ENCODE measurements at places on chromosomes 5 and 9.

DNA sequence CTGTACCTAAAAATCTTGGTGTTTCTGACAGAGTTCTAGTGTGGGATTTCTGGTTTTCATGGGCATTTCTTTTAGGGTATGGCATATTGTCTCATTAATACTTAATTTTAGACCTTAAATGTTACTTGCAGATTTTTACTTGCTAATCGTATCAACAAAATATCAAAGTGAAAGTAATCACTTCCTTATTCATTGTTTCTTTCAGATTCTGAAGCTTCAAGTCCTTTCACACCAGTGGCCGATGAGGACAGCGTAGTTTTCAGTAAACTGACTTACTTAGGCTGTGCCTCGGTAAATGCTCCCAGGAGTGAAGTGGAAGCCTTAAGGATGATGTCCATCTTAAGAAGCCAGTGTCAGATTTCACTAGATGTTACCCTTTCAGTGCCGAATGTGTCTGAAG, 45.2 kb downstream of the RABGAP1 start:
- DNase-seq, result no peak

DNA sequence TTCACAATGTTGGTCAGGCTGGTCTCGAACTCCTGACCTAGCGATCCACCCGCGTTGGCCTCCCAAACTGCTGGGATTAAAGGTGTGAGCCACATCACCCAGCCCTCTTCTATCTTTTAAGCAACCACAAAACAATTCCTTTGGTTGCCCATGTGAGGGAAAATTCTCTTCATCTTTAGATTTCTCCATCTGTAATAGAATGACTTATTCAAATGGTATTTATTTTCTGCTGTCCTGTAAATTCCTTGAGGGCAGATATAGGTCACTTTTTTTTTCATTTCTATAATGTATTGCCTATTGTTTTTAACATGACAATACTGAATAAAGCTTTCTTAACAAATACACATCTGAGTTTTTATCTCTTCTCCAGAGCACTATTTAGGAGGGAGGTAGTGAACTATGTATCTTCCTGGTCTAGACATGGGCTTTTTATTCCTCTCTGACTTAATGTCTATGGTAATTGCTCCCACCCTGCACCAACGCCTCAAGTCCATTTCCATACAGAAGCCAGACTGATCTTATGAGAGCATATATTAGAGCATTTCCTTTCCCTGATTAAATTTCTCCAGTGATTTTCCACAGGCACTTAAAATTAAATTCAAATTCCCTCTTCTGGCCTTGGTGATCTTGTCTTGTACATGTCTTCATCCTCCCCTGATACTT, 595.6 kb downstream of the CAAP1 start:
- DNase-seq, result no peak

GRCh38 chr5:65247594-65247993, 234.1 kb downstream of the ADAMTS6 start:
- DNase-seq, result no peak

DNA sequence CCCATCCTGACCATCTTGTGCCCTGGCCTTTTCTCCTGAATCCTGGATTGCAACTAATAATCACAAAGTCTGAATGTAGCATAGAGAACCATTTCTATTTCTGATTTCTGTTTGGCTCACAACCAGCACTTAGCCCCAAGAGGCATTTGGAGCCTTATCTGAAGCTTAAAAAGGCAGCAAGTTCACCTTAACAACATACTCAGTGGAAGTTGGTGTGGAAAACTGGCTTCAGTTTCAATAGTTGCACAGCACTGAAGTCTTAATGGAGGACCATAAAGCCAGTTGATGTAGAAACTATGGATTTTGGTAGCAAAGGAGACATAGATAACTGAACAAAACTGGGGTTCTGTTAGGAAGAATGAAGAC, 574.1 kb downstream of the PSAT1 start:
- DNase-seq, result no peak

GRCh38 chr9:96777426-96777864, 442 bp downstream of the ZNF510 start:
- DNase-seq, result no peak

GRCh38 chr5:60257596-60258271, 364.2 kb upstream of the PDE4D start:
- DNase-seq, result no peak

GRCh38 chr9:76901801-76902200, 4.1 kb downstream of the PRUNE2 start:
- DNase-seq, result no peak

GRCh38 chr5:112914584-112914983, 7.4 kb downstream of the REEP5 start:
- no peak for DNase-seq

GRCh38 chr5:33341351-33341750, 99.4 kb upstream of the TARS1 start:
- no peak for DNase-seq

GRCh38 chr5:121108725-121109124, 644.6 kb downstream of the PRR16 start:
- no peak for DNase-seq

GRCh38 chr5:172744123-172745104, 26.6 kb downstream of the DUSP1 start:
- DNase-seq, result no peak

GRCh38 chr5:64040490-64040889, 78.2 kb upstream of the HTR1A start:
- DNase-seq, result no peak

DNA sequence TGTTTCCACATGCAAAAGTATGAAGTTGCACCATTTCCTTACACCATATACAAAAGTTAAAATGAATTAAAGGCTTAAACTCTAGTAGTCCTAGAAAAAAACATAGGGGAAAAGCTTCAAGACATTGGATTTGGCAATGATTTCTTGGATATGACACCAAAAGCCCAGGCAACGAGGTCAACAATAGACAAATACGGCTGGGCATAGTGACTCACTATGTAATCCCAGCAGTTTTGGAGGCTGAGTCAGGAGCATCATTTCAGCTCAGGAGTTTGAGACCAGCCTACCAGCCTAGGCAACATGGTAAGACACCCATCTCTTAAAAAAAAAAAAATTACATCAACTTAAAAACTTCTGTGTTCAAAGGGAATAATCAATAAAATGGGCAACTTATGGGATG, 30.9 kb upstream of the SREK1 start:
- DNase-seq, result no peak

DNA sequence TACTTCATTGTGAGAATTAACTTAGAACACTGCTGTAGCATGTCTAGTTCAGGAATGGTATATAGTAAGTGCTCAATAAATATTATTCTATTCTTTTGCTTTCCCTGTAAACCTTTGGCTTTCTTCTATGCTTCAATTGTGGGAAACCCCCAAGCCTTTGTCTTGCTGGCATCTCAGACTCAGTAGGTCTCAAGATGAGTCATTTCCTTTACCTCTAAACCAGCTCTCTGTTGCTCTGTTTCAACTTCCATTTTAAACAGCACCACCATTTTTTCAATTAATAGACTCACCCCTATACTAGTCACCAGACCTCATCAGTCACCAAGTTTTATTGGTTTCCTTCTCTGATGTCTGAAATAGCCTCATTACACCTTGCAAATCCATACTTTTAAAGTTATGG, 43.5 kb downstream of the DMAC1 start:
- no peak for DNase-seq

- no peak for DNase-seq
Measured at GRCh38 chr9:12934545-12935272, 159.9 kb downstream of the LURAP1L start.

GRCh38 chr5:77563475-77563874, 71.4 kb upstream of the WDR41 start:
- no peak for DNase-seq

DNA sequence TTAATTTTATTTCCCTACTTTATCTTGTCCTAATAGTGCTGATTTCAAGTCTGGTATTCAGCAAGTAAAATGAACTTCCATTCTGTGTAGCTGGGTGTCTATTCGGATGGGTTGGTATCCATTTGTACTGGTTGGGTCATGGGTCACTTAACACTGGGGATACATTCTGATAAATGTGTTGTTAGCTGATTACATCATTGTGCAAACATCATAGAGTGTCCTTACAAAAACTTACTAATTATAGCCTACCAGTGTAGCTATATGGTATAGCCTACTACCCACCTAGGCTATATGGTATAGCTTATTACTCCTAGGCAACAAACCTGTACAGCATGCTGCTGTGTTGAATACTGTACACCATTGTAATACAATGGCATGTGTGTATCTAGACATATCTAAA, 1373.7 kb upstream of the DMAC1 start:
- no peak for DNase-seq

DNA sequence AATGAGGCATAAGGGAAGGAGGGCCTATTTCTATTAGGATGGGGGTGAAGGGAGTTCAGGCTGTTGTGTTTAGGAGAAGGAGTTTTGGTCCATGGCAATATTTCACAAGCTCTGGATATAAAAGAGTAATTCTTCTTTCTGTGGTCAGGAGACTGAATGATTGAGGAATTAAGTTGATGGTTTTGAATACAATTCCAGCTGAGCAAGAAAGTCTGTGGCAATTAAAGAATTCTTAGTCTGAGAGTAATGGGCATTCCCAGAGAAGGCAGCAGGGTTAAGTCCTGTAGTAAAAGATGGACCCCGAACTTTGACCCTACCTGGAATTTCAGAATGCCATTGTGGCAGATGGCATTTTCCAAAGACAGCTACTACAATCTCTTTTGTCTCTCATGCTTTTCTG, 202.6 kb downstream of the TLE4 start:
- DNase-seq, result no peak

- DNase-seq, result peak; percentile 46
Measured at GRCh38 chr5:173642191-173642816, 25.9 kb upstream of the BOD1 start.

GRCh38 chr5:40799258-40799657, 1.1 kb upstream of the PRKAA1 start:
- no peak for DNase-seq

DNA sequence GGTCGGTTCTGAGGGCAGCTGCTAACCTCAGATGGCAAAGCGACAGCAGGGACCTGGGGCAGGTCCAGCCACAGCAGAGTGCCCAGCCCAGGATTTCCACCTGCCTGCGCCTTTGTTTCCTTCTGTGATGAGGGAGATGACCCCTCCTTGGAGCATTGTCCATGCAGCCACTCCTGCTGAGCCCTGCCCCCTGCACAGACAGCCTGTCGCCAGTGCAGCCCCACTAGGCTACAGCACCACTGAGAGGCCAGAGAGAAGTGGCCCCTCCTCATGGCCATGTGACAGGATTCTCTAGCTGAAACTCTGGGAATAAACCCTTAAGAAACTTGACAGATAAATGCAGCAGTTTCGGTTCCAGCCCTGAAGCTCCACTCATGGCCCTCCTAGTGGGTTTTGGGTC, 10.5 kb upstream of the MRNIP start:
- no peak for DNase-seq

- DNase-seq, result no peak
Measured at GRCh38 chr5:175107028-175107588, 336.9 kb downstream of the DRD1 start.

GRCh38 chr9:71766663-71767062, 1.6 kb downstream of the CEMIP2 start:
- DNase-seq, result no peak

- no peak for DNase-seq
Measured at GRCh38 chr5:128674837-128675446, 136.9 kb upstream of the FBN2 start.

GRCh38 chr5:64576250-64576649, 70.4 kb downstream of the RGS7BP start:
- no peak for DNase-seq

GRCh38 chr9:120916588-120916987, 10.0 kb downstream of the TRAF1 start:
- peak; percentile 83 for DNase-seq

GRCh38 chr9:111559000-111559610, 34.1 kb downstream of the ZNF483 start:
- DNase-seq, result no peak

DNA sequence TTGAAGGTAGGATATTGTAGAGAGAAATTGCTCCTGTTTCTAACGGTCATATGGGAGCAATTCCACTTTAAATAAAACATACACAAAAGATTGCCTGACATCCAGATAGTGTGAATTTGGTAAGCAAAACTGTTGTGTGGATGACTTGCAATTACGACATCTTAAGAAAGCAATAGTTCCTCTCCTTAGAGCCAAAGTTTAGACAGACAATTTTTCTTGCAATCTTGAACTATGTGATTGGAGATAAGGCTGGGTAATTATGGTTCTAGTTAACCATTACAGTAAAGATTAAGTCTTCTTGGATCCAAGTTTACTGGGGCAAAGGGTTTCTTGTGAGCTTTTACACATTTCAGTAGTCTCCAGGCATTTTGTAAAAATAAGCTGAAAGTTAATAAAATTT, 1080.6 kb upstream of the CDH6 start:
- DNase-seq, result no peak

DNA sequence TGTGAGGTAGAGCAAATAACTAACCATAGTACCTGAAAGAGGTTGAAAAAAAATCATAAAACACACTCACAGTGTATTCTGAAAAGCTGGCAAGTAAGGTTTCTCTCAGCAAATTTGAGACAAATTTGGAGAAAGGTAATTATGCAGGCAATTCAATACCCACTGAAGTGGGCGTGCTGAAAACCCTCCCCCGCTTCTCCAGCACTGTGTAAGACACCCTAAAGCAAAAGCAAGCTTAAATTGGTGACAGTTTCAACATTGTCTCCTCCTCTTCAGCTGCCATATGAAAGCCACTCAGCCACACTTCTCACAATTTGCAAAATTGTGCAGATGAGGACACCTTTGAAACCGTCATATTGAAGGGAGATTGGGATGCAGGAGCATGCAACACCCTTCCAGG, 322.3 kb upstream of the CDH6 start:
- DNase-seq, result no peak

DNA sequence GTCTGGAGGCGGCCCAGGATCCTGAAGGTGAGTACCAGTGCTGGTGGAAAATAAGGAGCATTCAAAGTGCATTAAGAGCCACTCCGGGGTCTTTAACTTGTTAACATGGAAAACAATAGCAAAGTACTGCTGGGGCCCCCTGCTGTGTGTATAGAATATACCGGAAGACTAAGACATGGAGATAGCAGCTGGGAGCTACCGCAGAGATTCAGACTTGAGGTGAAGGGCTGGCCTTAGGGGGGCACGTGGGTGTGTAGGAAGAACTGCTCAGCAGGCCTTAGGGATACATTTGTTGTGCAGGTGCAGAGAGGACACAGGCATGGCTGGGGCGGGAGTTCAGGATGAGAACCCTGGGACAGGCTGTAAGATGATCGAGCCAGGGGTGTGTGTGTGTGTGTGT, 1.2 kb upstream of the DMRT1 start:
- no peak for DNase-seq

- no peak for DNase-seq
Measured at GRCh38 chr9:111350556-111350955, 20.5 kb upstream of the OR2K2 start.
